ENCODE measurements at places on chromosomes 5 and 9.

GRCh38 chr5:144151026-144151425 lies 19.4 kb downstream of the YIPF5 start:
- no peak for DNase-seq

GRCh38 chr9:91809581-91810285 lies 140.3 kb downstream of the ROR2 start:
- no peak for DNase-seq

DNA sequence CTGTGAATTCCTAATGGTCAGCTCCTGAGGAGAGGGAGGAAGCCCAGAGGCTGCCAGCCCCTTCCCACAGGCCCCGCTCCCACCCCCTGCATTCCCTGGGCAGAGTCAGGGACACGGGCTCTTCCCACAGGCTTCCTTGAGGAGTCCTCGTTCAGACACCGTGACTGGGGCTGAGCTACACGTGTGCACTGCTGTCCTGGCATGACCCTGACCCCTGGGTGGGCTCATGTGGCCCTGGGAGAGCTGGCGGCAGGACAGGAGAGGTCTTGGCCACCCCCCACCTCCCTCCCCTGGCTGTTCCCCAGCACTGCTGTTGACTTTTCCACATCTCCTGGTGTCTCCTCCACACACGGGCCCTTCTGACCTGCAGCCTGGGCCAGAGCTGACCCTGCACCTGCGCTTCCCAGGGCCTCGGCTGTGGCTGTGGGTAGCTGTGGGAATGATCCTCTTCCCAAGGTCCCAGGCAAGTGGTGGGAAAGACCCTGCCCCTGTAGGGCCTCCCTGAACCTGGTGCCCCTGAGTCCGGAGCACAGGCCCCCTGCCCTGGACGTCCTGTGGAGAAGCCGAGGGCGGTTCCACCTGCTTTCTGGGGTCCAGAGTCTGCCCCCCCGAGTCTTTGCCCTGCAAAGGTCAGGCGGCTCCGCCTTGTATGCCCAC lies 56.5 kb upstream of the NKD2 start:
- DNase-seq, result no peak

GRCh38 chr5:10703676-10704075 lies 57.4 kb downstream of the DAP start:
- DNase-seq, result no peak

- peak; percentile 59 for DNase-seq
These were observed 7.6 kb upstream of the FAM240B start for GRCh38 chr9:38727497-38728001.

- peak; percentile 67 for DNase-seq
These were observed 724 bp upstream of the LYSMD3 start for GRCh38 chr5:90529939-90530677.

GRCh38 chr5:72109625-72110024 lies 2.4 kb downstream of the MAP1B start:
- no peak for DNase-seq

- no peak for DNase-seq
These were observed 47.3 kb downstream of the TMEM167A start for GRCh38 chr5:83029912-83030311.

- DNase-seq, result no peak
These were observed 228.9 kb upstream of the CD180 start for GRCh38 chr5:67425514-67425913.

DNA sequence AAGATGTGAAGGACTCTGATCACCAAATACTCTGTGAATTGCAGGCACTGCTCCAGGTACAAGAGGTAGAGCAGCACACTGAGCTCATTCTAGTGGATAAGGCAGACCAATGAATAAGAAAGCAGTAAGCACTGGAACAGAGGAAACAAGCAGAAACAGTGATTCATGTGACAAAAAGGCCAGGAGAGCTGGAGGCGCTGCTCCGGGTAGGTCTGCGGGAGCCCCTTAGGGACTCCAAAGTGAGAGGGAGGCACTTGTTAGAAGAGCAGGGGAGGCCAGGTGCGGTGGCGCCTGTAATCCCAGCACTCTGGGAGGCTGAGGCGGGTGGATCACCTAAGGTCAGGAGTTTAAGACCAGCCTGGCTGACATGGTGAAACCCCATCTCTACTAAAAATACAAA lies 231.6 kb upstream of the NFIL3 start:
- no peak for DNase-seq

DNA sequence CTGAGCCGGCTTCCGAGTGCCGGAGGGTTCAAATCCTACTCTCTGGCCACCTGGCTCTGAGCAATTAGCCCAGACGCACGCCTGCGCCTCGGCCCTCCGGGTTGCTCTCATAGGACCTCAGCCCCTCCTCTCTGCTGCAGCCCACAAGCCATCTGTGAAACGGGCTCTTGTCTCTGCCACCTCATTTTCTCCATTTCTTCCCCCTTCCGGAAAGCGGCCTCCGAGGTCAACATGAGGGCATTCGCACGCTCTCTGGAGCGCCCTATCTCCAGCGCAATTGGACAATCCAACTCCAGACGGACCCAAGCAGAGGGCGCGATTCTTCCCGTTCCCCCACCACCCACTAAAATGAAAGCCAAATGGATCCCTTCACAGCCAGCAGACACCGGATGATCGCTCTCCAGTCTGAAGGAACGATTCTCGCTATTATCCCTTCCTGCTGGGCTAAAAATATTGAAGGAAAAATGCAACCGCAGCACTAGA lies 41.5 kb downstream of the VAV2 start:
- DNase-seq, result no peak

DNA sequence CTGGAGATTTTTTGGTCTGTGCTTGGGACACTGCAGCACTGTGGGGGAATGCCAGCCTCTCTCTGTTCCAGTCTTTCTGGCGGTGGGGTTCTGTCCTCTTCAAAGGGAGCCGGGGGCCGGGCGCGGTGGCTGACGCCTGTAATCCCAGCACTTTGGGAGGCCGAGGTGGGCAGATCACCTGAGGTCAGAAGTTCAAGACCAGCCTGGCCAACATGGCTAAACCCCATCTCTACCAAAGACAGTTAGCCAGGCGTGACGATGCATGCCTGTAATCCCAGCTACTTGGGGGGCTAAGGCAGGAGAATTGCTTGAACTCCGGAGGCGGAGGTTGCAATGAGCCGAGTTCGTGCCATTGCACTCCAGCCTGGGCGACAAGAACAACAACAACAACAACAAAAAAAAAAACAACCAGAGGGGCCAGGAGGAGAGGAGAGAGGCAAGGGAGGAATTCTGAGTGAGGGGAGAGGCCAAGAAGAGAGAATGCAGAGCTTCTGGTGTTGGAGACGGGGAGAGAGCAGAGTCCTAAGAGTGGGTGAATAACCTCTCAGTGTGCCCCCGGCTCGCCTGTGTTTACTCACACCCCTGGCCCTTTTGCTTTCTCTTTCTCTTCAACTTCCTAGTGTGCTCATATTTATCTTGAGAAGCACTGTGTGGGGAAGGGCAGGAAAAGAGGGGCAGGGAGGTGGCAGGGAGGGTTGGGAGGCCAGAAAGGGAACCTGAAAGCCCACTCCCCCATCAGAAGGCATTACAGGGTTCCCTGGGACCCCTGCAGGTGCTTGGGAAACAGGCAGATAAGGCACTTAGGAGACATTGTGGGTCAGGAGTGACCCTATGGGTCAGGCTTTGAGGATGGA lies 3.2 kb upstream of the SET start:
- no peak for DNase-seq

GRCh38 chr5:34586117-34586885 lies 69.8 kb upstream of the RAI14 start:
- no peak for DNase-seq

- no peak for DNase-seq
These were observed 131.0 kb upstream of the SPRY4 start for GRCh38 chr5:142455856-142456255.

DNA sequence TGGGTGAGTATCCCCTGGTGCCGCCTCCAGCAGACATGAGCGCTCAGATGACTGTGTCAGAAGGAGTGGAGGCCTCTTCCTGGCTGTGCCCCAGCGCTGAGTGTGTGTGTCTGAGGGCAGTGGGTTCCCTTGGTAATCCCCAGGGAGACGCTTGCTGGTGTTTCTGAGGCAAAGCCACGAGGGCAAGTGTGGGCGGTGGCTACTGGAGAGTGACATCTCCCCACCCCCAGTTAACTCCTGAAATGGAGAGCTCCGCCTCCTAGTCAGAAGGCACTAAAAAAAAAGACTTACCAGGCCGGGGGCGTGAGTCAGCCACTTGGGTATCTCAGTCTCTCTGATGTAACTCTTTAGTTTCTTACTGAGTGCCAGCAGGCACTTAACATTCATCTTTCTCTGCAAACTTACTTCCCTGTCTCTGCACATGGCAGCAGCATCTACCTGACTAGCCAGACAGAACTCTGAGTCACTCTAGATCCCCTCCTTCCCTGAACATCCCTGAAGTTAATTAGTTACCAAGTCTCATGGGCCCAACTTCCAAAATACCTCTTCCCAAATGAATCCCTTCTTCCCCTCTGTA lies 19.3 kb downstream of the ORM2 start:
- peak; percentile 64 for DNase-seq

GRCh38 chr5:94268226-94268625 lies 350.2 kb downstream of the KIAA0825 start:
- no peak for DNase-seq

GRCh38 chr5:14830210-14831005 lies 41.2 kb downstream of the ANKH start:
- no peak for DNase-seq

GRCh38 chr5:125258615-125259014 lies 512.2 kb upstream of the ZNF608 start:
- no peak for DNase-seq

DNA sequence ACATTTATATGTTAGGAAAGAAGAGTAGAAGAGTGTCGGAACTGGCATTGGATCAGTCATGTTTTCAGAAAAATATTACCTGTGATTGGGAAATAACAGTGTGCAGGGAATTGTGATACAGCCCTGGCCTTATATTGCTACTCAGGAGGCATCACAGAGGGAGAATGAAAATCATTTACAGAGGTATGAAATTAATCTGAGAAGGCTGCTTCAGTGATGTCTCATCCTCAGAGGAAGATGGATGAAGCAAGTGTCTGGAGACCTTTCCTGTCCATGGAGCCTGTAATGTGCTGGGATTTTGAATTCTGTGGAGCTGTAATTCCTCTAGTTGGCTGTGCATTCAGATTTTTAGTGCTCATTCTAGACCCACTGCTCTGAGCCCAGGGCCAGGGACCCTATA lies 3.8 kb downstream of the ACTBL2 start:
- DNase-seq, result no peak

DNA sequence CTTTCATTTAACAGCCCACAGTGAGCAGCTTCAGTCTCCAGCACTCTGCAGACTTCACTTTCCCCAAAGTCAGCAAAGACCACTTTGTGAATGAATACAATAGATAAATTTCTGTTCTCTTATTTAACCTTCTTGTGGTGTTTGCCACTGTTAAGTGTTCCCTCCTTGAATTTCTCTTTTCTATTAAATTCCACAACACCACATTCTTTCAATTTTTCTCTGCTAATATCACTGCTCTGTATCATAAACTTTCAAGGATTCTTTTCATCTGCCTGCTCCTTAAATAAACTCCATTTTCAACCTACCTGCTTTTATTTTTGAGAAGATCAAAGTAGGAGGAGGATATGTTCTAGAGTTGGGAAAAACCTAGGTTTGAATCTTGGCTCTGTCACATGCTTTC lies 739.5 kb upstream of the GRAMD2B start:
- no peak for DNase-seq

- no peak for DNase-seq
These were observed 475.7 kb upstream of the TNC start for GRCh38 chr9:115593587-115594091.

DNA sequence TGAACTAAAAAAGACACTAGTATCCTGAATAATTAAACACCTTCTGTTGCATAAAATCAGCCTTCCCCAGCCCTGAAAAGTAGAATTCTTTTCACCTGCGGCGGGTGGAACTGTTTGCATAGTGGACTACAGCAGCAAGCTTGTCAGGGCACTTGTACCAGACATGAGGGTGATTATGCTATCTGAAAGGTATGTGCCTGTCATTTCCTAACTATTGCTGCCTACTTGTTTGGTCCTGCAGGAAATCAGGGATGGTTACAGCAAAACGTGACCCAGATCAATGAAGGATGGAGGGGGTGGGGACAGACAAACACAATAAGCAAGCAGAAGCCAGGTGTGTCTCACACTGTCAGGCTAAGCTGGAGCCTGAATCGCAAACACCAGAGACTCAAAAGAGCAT lies 385.6 kb downstream of the MLLT3 start:
- no peak for DNase-seq

DNA sequence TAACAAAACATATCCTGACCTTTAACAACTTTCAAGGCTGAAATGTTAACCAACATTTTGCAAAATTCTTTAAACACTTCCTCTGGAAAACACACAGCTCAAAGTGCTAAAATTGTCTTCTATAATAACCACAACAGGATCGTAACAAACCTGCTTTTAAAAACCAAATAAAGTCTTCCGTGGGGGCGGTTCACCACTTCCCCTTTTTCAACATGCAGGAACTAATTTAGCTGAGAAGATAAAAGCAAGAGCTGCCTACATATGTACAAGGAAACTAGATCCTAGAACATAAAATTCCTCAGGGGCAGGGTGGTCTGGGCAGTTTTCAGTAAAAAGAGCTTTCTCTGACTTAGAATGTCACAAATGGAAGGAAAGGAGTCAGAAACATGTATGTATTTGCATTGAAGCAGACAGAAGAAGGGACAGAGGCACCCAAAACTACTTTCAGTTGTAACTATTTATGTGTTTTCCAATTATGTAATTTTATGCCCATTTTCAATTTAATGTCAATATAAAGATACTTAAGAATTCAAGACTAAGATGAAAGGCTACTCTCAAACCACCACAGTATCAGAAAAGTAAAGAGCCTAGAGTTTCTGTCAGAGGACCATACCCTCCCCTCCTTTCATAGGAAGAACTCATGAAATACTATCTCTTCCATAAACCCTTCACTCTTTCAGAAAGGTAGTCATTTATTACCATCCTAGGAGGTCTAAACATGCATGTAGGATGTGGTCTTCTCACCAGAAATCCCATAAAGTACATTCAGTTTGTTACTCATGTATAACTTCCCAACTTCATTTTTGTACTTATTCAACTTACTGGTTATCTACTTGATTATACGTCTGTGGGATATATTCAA lies 185.9 kb upstream of the RASA1 start:
- no peak for DNase-seq

DNA sequence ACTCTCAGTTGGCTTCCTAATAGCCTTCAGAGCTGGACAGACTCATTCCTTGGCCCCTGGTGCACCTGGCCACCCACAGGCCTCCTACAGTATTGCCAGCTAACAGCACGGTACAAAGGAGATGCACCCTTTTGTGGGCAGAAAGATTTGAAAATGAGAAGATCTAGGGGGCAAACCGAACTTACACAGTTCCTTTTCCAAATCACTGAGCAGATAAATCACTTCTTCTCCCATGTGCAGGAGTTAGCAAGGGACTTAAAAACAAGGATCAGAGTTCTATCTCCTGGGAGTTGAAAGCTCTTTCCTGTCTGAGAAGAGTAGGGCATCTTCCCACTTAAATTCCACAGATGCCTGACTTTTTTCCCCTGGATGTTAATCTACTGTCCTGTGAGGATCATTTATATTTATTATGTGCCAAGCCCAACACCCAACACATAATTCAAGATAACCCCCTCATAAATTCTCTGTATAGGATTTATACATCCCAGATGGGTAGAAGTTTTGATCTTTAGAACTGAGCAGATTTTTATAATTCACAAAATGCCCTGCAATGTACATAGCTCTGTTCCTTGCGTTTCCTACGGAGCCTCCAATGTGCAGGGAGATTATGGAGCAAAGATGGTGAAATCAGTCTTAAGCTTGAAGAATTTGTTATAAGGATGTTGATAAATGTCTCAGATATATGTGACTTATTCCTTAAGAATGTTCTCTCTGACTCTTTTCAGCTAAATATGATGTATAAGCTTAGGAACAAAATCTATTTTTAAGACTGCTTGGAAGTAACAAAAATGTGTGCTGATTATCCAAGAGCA lies 207.2 kb upstream of the DAPK1 start:
- DNase-seq, result peak; percentile 29

Data from WTC11 (cell line).